ENCODE measurements at places on chromosomes 7 and 10.

GRCh38 chr7:80601999-80602398 lies 36.4 kb upstream of the CD36 start:
- DNase-seq = no peak

- DNase-seq = no peak
Observed at GRCh38 chr7:32323712-32324111, 166.5 kb downstream of the LSM5 start.

GRCh38 chr7:82067628-82068264 lies 297.9 kb upstream of the HGF start:
- DNase-seq = no peak

- no peak for DNase-seq
Observed at GRCh38 chr7:51611937-51612336, 295.3 kb upstream of the COBL start.

GRCh38 chr7:82517050-82517449 lies 73.5 kb upstream of the CACNA2D1 start:
- DNase-seq = no peak

DNA sequence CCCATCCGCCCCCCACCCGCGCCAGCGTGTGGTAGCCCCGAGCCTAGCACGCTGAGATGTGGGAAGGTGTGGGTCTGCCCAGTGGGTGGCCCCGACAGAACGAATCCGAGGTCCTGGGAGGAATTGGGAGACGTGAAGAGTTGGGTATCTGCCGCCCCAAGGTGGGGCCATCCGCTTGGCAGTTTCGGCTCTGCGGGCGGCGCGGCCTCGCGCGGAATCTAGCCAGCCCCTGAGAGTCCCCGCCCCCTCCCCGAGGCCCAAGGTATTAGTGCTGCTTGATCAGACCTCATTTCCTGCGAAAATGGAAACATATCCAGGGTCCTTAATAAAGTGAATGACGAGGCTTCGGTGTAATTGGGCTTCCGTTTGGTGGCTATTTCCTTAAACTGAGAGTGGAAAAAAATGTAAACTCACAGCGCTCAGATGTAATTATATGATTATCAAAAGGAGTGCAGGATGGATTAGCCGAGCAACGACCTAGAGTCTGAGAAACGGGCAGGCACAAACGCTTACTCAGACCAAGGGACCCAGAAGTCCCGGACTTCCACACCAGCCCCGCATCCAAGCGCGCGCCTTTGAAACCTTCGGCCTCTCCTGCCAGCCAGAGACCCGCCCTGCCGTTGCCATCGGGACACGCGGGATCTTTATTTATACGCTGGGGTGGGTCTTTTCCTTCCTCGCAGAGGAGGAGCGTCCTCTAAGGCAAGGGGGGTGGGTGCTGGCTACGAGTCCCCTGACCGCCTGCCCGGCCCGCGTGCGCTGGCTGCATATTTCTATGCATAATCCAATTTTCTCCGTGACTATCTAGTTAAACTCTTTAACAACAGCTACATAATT lies 12.8 kb downstream of the LBX1 start:
- DNase-seq = no peak

- no peak for DNase-seq
Observed at GRCh38 chr10:16894821-16895220, 77.6 kb upstream of the RSU1 start.

DNA sequence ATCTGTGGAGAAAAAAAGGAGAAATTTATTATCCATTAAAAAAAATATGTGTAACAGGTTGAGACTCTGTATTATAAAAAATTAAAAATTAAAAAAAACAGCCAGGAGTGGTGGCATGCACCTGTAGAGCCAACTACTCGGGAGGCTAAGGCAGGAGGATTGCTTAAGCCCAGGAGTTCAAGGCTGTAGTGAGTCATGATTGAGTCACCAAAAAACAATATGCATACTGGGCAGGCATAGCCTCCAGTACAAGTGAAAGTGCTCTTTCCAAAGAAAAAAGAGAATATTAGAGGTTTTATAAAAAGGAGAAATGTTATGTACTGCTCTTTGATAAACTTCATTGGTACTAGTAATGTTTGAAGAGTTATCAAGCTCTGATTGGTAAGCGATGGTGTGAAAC lies 647.1 kb upstream of the ZWINT start:
- no peak for DNase-seq

- no peak for DNase-seq
Observed at GRCh38 chr10:77281719-77282118, 355.9 kb downstream of the KCNMA1 start.

DNA sequence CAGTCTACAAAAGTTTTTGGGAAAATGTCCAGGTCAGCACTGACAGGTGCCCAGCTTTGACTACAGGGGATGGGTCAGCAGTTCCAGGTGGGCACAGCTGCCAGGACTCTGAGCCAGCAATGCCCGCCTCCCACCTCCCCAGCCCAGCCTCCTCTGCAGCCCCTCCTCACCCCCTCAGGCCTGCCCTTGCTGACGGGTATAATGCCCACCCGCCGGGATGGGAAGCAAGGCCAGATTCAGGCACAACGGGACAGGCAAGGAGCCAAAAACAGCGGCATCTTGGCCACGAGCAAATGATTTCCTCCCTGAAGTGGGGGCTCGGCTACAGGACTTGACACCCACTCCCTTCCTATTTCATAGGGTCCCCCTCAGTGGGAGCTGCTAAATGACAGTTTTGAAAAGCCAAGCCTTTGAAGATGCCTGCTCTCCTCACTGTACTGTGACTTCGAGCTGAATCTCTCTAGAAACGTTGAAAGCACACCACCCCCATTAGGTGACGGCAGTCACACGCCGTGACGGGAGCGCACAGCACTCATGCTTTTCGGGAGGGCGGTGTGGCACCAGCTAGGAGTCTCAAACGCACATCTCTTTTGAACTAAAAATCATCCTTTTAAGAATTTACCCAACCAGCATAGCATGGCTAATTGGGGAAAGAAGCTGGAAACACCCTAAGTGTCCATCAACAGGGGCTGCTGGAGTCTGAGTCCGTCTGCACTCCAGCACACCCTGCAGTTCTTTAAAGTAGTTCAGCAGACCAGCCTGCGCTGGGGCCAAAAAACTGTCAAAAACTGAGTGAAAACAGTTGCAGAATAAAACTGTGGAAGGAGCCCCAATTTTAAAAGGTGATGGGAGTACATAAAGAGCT lies 29.6 kb downstream of the MAD1L1 start:
- no peak for DNase-seq

GRCh38 chr7:73515178-73515577 lies 6.9 kb downstream of the BAZ1B start:
- no peak for DNase-seq

- DNase-seq = no peak
Observed at GRCh38 chr7:94440451-94441039, 45.9 kb downstream of the COL1A2 start.

DNA sequence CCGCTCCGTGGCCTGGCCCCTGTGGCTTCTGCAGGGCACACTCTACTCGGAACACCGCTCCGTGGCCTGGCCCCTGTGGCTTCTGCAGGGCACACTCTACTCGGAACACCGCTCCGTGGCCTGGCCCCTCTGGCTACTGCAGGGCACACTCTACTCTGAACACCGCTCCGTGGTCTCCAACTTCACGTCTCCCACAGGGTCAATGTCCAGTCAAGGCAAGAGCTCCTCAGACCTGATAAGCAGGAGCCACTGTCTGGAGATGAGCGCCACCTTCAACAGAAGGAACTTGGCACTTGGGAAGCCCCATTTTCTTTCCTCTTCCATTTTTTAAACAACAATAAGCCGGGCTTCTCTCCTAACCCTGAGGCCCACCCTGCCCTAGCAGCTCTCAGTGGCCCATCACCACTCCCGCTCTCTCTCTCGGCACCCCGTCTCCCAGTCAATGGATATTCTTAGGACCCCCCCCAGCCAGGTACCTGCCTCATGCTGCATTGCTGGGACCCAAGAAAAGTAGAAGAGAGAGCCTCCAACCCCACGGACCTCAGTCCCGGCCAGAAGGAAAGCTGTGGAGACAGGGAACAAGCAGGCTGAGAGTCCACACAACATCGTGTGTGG lies 56.3 kb downstream of the PRKAG2 start:
- DNase-seq = no peak

Measured in fibroblast of lung (primary cell).